ENCODE measurements at places on chromosomes 1 and 21. TPM values are rescaled to one million over a fixed set of nuclear protein-coding genes. Genes with fewer than 3 reads are reported as not detected.

MTF2 gene
- total RNA-seq, result 70.6 TPM

CLCC1 gene
- total RNA-seq, result 16.6 TPM

NBPF10 gene
- 2.0 TPM for total RNA-seq

ZNF326 gene
- total RNA-seq, result 19.9 TPM

TNFRSF8 gene
- total RNA-seq, result 3.8 TPM

CTSE gene
- total RNA-seq, result not detected

CNKSR1 gene
- total RNA-seq, result 1.4 TPM

DNA sequence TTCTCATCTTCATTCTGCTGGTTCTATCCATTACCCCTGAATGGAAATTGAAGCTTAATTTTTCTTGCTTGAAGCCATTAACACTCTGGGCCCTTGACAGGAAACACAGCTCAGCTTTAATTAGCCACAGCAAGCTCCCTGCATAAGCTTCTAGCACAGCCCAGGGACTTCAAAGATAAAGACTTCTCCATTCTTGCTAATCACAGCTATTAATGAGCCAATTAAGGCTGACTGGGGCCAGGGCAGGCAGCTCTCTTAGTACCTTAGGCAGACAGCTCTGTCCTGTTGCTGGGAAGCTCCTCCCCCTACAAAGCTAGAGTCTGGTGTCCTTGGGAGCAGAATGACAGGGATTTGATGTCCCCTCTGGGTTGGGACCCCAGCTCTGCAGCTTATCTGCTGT is 27.9 kb upstream of the TRABD2B start:
- no peak overlapping the region for H3K4me3 ChIP-seq
- no peak for DNase-seq
- no peak overlapping the region for H3K27ac ChIP-seq
- no peaks in the 10 kb centered on the region for H3K4me1 ChIP-seq
- H3K36me3 ChIP-seq, result no peaks in the 10 kb centered on the region
- H3K27me3 ChIP-seq, result peaks cover 4% of the 10 kb centered on the region

DNA sequence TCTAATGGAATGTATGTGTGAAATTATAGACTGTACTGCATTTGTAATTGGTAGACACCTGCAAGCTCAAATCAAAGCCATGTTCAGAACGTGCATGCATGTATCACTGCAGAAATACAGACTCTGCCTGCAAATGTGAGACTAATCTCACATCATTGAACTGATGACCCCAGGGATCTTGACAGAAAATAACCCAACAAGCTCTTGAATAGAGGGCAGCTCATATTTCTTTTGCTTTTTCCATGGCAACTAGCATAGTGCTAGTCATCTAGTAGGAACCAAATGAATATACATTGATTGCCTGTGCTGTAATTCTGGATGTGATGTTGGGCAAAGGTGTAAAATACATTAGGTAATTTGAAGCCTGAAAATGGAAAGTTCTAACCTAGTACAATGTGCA is 62.4 kb downstream of the PTPRC start:
- DNase-seq, result no peak
- peaks cover 86% of the 10 kb centered on the region for H3K36me3 ChIP-seq
- peak overlapping the region; percentile 69 for H3K27ac ChIP-seq
- peaks cover 76% of the 10 kb centered on the region for H3K4me1 ChIP-seq

- H3K27me3 ChIP-seq, result no peaks in the 10 kb centered on the region
- H3K4me3 ChIP-seq, result no peak overlapping the region
- H3K4me1 ChIP-seq, result no peaks in the 10 kb centered on the region
- DNase-seq, result no peak
- H3K27ac ChIP-seq, result no peak overlapping the region
- peaks cover 2% of the 10 kb centered on the region for H3K36me3 ChIP-seq
Measured at GRCh38 chr1:160821627-160822026, 25.7 kb downstream of the LY9 start.

GRCh38 chr1:183243161-183244050 is 57.3 kb downstream of the LAMC2 start:
- no peak for DNase-seq
- no peaks in the 10 kb centered on the region for H3K4me1 ChIP-seq
- H3K27me3 ChIP-seq, result peaks cover 34% of the 10 kb centered on the region
- H3K4me3 ChIP-seq, result no peak overlapping the region
- no peaks in the 10 kb centered on the region for H3K36me3 ChIP-seq
- no peak overlapping the region for H3K27ac ChIP-seq

- DNase-seq, result no peak
- H3K4me1 ChIP-seq, result no peaks in the 10 kb centered on the region
- no peak overlapping the region for H3K27ac ChIP-seq
- no peak overlapping the region for H3K4me3 ChIP-seq
Measured at GRCh38 chr1:68322096-68322495, 89.8 kb upstream of the WLS start.

GRCh38 chr1:152141971-152142584 is 16.9 kb downstream of the RPTN start:
- DNase-seq, result peak; percentile 42
- no peak overlapping the region for H3K4me3 ChIP-seq
- no peaks in the 10 kb centered on the region for H3K36me3 ChIP-seq

GRCh38 chr1:98523256-98523655 is 138.3 kb upstream of the SNX7 start:
- H3K27me3 ChIP-seq, result no peaks in the 10 kb centered on the region
- H3K27ac ChIP-seq, result no peak overlapping the region
- no peaks in the 10 kb centered on the region for H3K4me1 ChIP-seq
- no peaks in the 10 kb centered on the region for H3K36me3 ChIP-seq

DNA sequence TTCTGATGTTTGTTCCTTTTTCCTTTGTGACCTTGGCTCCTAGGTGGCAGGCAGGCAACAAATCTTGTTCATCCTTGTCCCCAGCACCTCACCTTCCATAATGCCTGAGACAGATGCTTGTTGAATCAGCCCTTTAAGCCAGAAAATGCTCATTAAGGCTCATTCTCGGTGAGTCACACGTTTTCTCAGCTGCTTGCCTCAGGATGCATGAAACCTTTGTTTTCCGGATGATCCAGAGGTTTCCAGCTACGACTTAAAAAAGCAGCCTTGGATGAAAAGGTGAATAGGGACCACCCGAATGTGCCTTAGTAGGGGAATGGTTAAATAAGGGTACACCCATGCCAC is 4.6 kb upstream of the ATP13A2 start:
- DNase-seq, result no peak
- H3K4me3 ChIP-seq, result no peak overlapping the region
- H3K4me1 ChIP-seq, result peaks cover 35% of the 10 kb centered on the region
- H3K27me3 ChIP-seq, result no peaks in the 10 kb centered on the region

GRCh38 chr1:30449428-30450147 is 273.8 kb downstream of the MATN1 start:
- H3K4me3 ChIP-seq, result no peak overlapping the region
- no peak for DNase-seq
- H3K27me3 ChIP-seq, result no peaks in the 10 kb centered on the region
- no peak overlapping the region for H3K27ac ChIP-seq
- no peaks in the 10 kb centered on the region for H3K4me1 ChIP-seq

DNA sequence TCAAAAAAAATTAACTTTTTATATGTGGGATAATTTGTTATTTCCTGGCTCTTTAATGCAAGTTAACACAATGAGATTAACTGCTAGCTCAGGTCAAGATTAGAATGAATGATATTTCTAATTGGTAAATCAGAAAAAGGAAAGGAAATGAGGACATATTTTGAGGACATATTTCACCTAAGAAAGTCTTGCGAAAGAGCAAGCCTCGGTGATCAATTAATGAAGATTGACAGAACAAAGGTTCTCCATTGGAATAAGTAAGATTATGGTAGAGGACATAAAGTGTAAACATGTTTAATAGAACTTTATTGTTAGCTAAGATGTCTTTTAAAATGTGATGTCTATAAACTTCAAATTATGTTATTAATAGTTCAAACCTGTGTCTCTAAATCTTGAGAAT is 1617.8 kb downstream of the KCNT2 start:
- no peaks in the 10 kb centered on the region for H3K27me3 ChIP-seq
- H3K4me3 ChIP-seq, result no peak overlapping the region
- H3K36me3 ChIP-seq, result no peaks in the 10 kb centered on the region
- DNase-seq, result no peak
- H3K27ac ChIP-seq, result no peak overlapping the region

DNA sequence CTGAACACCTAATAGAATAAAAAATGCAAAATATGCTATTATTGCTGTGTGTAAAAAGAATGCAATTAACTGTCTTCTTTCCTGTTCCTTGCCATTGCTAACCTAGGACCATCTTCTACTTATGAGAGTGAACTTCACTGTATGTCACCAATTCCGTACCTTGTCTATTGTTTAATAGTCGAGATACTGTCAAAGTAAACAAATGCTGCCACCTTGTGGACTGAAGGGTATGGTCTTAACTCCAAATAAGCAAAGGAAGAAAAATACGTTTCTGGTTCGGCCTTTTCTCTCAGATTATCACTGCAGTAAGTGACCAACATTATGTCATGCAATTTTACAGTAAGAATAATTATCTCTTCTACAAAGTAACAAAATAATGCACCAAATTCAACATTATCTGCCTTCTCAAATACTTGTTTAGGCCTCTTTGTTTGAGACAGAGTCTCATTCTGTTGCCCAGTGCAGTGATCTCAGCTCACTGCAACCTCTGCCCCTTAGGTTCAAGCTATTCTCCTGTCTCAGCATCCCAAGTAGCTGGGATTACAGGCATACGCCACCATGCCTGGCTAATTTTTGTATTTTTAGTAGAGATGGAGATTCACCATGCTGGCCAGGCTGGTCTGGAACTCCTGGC is 133.4 kb downstream of the COP1 start:
- peaks cover 2% of the 10 kb centered on the region for H3K4me1 ChIP-seq
- no peaks in the 10 kb centered on the region for H3K27me3 ChIP-seq
- H3K4me3 ChIP-seq, result no peak overlapping the region
- DNase-seq, result no peak
- H3K27ac ChIP-seq, result no peak overlapping the region

DNA sequence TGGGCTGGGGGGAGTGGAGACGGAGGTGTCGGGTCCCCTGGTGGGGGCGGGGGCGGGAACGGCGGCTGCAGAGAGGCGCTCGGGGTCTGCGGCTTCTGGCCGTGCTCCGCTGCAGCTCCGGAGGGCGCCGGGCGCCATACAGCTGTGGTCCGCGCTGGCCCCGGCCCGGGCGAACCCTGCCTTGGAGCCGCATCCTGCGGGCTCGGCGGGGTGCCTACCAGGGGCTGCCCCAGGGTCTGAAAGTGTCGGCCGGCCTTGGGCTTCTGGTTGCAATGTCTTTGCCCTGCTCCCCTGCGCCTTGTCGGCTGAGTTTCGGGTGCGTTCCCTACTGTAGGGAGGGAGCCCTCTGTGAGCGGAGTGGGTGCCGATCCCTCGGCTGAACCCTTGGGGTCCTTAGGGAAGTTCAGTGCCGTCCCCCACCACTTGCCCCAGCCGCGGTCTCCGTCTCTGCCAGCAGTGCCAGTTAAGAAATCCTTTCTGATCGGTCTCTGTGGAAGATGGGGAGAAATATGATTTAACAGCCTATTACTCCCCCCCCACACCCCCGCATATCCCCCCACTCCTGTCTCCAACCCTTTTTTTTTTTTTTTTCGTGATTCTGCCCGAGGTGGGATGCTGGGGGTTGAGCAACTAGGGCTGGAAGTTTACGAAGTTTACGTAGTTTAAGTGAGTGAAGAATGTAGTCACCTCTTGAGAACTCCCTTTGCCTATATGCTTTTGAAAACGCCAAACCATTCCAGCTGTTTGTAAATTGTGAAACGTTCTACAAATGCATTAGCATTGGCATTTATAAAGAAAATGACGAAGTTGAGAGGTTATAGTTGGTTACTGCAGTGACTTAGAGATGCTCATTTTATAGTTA is 588 bp downstream of the NEXN start:
- H3K4me1 ChIP-seq, result peaks cover 4% of the 10 kb centered on the region
- H3K4me3 ChIP-seq, result peak overlapping the region; percentile 33
- no peak for DNase-seq
- H3K27ac ChIP-seq, result no peak overlapping the region
- peaks cover 23% of the 10 kb centered on the region for H3K27me3 ChIP-seq

DNA sequence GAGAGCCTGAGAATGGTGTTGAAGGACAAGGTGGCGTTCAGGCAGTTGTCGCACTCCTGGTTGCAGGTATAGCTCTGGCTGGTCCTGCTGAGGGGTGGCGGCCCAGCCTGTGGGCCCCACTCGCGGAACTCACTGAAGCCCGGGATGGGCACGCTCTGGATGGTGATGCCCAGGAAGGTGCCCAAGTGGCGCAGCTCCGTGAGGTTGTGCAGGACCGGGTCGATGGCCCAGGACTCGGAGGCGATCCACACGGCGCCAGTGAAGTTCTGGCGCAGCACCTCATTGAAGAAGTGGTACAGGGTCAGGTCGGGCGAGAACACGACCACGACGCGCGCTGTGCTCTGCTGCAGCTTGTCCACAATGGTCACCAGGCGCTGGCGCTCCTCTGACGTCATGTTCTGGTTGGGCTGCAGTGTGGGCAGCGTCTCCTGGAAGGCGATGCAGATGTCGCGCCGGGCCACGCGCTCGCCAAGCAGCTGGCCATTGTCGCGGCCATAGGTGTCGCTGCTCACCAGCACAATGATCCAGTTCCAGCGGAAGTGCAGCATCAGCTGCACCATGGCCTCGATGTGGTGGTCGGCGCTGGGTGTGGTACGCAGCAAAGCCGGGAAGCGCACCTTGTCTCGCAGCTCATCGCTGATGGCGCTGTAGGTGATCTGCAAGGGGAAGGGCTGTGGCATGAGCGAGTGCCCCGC is 5.0 kb downstream of the TAS1R2 start:
- no peak overlapping the region for H3K4me3 ChIP-seq
- no peak overlapping the region for H3K27ac ChIP-seq
- no peaks in the 10 kb centered on the region for H3K4me1 ChIP-seq
- no peaks in the 10 kb centered on the region for H3K36me3 ChIP-seq
- no peaks in the 10 kb centered on the region for H3K27me3 ChIP-seq

- H3K27ac ChIP-seq, result no peak overlapping the region
- no peaks in the 10 kb centered on the region for H3K36me3 ChIP-seq
- H3K4me3 ChIP-seq, result no peak overlapping the region
- no peaks in the 10 kb centered on the region for H3K4me1 ChIP-seq
- no peak for DNase-seq
- H3K27me3 ChIP-seq, result no peaks in the 10 kb centered on the region
Measured at GRCh38 chr1:222995620-222996309, 147.3 kb downstream of the TLR5 start.

DNA sequence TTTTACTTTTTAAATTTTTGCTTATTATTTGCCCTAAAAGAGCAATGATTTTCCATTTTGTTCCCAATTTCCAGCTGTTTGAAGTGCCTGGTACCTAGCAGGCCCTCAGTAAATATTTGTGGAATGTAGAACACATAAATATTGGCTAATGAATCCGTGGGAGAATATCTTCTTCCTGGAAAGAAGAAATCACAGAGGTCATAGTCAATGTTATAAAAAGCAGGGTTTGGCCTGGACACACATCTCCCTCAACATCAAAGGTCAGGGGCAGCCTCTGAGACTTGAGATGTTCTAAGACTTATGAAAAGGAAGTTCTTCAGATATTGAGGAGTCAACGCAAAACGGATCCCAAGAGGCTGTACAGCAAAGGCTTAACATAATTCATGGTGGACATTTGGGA is 358.1 kb downstream of the HHAT start:
- no peak for DNase-seq
- H3K27ac ChIP-seq, result no peak overlapping the region
- peaks cover 22% of the 10 kb centered on the region for H3K4me1 ChIP-seq
- H3K36me3 ChIP-seq, result no peaks in the 10 kb centered on the region

- no peaks in the 10 kb centered on the region for H3K36me3 ChIP-seq
- peaks cover 30% of the 10 kb centered on the region for H3K27me3 ChIP-seq
- H3K27ac ChIP-seq, result no peak overlapping the region
- no peak overlapping the region for H3K4me3 ChIP-seq
- no peak for DNase-seq
Measured at GRCh38 chr1:157961805-157962762, 31.4 kb upstream of the KIRREL1 start.

Measured in activated CD8-positive, alpha-beta memory T cell treated with anti-CD3 and anti-CD28 coated beads, Interleukin-2, amount 10 ng/mL, durations not matched to agents 7 days and 5 days (primary cell).